Activated naive CD8-positive, alpha-beta T cell treated with anti-CD3 and anti-CD28 coated beads, Interleukin-2, amount 50 U/mL, for 24 hours (primary cell): ENCODE measurements at places on chromosomes 1 and 21.

- no peak for DNase-seq
These were observed 84.9 kb upstream of the SLC44A3 start for GRCh38 chr1:94734963-94735901.

DNA sequence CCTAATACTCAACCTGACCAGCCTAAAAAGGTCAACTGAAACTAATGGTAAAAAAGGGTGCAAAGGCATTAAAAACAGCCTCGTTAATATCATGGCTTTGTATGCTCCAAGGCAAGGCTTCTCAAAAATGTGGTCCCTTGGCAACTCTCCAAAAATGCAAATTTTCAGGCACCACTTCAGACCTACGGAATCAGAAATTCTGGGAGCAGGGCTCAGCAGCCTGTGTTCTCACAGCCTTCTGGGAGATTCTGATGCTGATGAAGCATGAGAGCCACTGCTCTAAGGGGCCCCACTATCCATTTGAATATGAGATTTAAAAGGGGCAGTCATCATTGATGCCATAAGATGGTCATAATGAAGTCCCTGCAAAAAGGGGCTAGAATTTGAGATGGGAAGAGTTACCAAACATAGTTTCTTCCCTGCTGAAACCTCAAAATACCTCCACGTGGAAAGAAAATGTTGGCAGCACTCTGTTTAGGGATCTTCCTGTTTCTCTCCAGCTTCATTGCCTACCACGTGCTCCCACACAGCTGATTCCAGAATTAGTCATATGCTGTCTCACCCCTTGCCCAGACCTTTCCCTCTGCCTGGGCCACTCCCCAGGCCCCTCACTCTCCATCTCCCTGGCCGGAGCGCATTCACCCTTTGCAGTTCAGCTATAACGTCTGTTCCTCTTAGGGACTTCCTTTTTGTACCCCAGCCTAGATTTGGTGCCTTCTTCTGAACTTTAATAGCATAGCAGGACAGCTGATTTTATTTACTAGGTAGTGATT is 46.7 kb downstream of the PHC2 start:
- no peak for DNase-seq

- peak; percentile 71 for DNase-seq
These were observed 21.6 kb upstream of the BCL10 start for GRCh38 chr1:85297855-85298629.

DNA sequence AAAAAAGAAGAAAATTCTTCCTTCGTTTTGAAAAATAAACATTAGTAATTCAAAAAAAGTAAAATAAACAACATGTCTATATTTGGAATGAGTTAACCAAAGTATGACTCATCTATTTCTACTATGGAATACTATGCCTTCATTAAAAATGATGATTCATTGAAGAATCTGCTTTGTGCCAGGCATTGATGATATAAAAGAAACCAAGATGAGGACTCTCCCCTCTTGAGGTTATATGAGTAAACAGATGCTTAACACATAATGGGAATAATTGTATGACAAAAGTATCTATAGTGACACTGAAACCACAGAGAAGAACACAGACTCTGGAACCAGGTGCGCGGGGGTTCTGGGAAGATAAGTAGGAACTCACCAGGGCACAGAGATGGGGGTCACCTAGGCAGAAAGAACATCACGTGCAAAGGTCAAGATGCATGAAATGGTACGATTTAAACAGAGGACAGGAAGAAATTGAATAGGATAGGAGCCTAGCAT is 18.8 kb downstream of the ELF3 start:
- no peak for DNase-seq

- no peak for DNase-seq
These were observed 82.0 kb upstream of the NFIA start for GRCh38 chr1:61000327-61000726.

GRCh38 chr1:100883963-100884362 is 10.7 kb downstream of the EXTL2 start:
- DNase-seq = no peak

- DNase-seq = no peak
These were observed 612.4 kb downstream of the LTN1 start for GRCh38 chr21:28380241-28380640.

- DNase-seq = no peak
These were observed 21.3 kb upstream of the KCNQ4 start for GRCh38 chr1:40762144-40762923.

GRCh38 chr1:94565901-94566300 is 24.3 kb upstream of the F3 start:
- no peak for DNase-seq

DNA sequence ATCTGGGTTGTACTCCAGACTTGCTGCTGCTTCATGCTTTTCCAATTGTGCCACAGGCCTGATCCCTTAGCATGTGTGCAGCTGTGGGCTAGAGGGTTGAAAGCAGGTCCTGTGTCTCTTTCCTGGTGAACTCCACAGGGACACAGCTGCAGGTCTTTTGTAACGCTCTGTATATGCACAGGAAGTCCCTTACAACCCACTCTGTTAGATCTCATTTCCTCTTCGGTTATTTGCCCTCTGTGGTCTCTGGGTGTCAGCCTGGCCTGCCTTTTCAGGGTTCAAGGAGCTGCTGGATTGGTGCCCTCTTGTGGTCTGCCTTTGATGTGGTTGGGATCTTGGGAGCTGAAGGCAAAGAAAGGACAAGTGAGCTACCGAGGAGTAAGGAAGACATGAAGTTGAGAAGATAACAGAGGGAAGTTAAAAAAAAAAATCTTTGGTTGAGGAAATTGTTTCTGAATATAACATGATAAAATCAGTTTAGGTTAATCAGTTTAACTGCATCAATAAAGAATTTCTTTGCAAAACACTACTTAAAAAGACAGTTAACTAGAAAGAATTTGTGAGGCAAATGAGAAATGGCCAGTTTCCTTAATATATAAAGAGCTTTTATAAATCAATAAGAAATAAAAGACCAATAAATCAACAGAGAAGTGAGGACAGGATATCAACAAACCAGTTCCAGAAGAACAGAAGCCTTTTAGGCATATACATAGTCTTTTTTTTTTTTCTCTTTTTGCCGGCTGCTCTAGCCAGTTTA is 44.1 kb downstream of the UCK2 start:
- DNase-seq = peak; percentile 68

DNA sequence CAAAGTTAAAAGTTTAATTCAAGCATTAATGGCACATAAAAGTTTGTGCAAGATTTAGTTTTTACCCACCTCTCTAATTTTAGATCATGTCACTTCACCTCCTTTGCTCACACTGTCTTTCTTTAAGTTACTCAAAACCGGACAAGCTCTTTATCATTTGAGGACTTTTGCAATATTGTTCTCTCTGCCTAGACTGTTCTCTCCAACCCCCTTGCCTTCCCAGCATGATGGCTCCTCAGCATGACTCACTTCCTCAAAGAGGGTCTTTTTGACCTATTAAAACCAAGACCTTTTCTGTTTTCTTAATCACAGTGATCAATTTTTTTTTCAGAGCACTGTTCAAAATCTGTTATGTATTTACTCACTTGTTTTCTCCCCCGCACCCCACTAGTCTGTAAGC is 61.3 kb downstream of the XKR8 start:
- DNase-seq = no peak

GRCh38 chr1:58251430-58252073 is 295.0 kb downstream of the OMA1 start:
- no peak for DNase-seq

DNA sequence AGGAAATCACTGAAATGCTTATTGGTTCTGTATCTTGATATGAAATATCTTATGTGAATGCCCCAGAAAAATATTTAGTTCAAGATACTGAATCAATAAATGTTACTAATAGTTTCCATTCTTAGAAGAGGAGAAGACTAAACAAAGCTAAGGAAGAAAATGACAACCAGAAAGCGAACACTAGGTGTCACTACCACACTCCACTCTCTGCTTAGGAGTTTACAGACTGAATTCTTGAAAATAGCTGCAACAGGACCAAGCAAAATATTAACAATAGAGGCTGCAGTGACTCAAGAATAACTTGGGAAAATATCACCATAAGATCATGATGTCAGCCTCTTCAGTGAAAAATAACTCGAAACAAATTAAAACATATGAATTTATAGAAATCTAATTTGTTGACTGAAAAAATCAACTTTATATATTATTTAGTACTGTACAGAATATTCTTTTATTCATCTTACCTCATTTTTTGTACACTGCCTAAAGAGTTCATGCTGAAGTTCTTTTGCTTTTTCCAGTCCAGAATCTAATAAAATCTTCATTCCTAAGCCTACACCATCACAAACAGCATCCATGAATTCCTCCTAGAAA is 61.6 kb downstream of the KIF14 start:
- peak; percentile 5 for DNase-seq

DNA sequence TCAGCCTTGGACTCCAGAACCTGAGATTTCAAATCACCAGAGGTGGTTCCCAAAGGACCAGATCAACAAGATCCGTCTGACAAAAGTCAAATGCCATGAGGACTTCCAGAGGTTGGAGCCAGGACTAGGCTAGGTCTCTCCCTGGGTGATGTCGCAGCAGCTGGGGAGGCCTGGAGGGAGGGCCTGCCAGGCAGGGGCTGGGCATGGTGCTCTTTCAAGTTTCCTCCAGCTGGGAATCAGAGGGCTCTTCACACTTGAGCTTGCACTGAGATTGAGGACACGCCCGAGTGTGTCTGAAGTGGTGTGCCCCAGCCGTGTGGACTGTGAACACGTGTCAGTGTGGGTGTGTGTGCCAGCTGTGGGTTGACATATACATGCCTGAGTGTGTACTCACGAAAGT is 21.3 kb upstream of the RSPO1 start:
- DNase-seq = no peak

DNA sequence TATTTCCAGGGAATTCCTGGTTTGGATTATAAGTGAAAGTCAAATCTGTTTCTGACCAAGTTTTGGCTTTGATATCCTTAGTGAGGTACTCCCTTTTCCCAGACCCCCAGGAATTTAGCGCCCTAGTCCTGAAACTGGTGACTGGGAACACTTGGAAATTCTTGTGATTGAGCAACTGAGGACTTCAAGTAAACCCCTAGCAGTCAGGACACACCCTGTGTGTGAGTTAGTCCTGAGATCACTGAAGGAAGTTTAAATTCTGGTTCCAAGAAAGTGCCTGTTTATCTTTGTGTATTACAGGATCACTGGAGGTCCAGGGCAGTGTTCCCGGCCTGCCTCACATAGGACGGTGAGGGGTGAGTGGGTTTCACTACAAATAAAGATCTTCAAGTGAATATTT is 95.1 kb upstream of the F3 start:
- no peak for DNase-seq

DNA sequence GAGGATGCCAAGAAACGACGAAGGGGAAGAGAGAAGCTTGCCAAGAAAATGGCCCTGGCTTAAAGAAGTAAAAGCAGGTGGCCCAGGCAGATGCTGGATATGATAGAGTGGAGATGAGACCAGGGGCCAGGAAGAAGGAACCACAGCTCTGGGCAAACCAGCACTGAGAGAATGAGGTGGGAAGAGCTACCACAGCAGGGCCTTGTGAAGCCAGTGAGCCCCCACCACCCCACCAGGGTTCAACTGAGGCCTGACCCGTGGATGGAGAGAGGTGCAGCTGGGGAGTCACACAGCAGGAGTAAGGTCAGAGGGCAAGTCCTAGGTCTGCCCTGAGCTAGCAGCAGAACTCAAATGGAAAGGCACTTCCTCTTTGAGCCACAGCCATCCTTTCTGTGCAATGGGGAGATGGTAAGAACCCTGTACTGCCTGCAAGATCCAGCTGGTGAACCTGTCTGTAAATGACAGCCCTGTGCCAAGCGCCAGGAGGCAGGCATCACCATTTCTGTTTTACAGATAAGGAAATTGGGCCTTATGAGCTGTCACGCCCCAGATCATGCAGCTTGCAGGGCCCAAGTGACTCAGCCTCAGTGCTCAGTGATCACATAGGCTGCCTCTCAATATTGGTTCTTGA is 8.5 kb downstream of the SH3BGRL3 start:
- DNase-seq = peak; percentile 71

DNA sequence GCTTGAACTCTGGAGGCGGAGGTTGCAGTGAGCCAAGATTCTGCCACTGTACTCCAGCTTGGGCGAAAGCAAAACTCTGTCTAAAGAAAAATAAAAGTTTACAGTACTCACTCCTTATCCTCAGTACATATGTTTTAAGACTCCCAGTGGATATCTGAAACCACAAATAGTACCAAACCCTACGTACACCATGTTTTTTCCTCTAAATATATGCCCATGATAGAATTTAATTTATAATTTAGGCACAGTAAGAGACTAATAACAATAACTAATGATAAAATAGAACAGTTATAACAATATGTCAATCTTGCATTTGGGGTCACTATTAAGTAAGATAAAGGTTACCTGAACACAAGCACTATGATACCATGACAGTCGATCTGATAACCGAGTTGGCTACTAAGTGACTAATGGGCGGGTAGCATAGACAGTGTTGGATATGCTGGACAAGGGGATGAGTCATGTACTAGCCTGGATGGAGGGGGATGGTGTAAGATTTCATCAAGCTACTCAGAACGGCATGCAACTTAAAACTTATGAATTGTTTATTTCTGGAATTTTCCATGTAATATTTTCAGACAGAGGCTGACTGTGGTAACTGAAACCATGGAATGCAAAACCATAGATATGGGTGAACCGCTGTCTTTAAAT is 43.7 kb downstream of the ST7L start:
- DNase-seq = no peak

DNA sequence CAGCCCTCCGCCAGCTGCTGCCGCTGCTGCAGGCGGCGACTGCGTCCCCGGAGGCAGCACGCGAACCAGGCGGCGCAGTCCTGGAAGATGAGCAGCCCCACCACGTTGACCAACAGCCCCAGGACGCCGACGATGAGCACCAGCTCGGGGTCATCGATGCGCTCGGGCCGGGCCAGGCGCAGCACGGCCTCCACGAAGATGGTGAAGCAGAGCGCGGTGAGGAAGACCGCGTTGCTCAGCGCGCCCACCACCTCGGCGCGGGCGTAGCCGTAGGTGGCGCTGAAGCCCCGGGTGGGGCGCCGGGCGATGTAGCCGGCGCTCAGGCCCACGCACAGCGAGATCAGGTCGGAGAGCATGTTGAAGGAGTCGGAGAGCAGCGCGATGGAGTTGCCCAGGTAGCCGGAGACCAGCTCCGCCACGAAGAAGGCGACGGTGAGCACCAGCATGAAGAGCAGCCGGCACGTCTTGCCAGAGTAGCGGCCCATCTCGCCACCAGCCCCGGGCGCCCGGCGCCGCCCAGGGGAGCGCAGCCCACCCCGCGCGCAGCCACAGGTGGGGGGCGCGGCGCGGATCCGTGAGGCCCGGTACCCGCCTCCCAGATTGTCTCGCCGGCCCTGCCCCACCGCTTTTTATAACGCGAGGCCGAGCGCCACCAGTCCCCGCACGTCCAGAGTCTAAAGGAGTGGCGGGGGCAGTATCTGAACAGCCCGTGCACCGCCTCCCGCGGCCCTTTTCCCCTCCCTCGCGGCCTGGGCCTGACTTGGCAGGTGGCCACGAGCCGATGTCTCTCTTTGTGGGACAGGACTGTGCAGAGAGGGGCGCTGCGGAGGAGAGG is at the start of gene SLC30A10:
TSS of gene SLC30A10 (minus strand) at position 602 of the 835 bp plus-strand sequence. CDS start at position 485, 117 bp downstream.
- no peak for DNase-seq

DNA sequence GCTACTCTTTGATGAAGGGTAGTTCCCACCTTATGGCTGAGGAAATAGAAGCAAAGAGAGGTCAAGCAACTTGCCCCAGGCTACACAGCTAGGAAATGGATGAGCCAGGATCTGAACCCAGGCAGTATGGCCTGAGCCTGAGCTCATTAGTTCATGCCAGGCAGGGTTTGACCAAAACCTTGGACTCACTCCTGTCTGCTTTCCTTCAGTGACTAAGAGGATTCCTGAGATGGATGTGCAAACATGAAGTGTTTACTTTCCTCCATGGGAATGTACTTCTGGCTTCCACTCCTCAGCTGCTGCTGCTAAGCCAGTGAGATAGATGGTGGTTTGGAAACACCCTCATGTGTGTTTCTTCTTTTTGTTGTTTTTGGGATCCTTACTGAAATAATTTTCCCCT is 35.1 kb upstream of the ERRFI1 start:
- DNase-seq = no peak

GRCh38 chr1:226491093-226491850 is 57.3 kb upstream of the STUM start:
- DNase-seq = no peak
